ENCODE measurements at places on chromosomes 13 and 19. TPM values are rescaled to one million over a fixed set of nuclear protein-coding genes. Genes with fewer than 3 reads are reported as not detected.

- no peak for DNase-seq
These were observed 11.5 kb downstream of the FFAR2 start for GRCh38 chr19:35459414-35460082.

- DNase-seq, result no peak
These were observed 79.1 kb downstream of the ESD start for GRCh38 chr13:46717856-46718255.

DNA sequence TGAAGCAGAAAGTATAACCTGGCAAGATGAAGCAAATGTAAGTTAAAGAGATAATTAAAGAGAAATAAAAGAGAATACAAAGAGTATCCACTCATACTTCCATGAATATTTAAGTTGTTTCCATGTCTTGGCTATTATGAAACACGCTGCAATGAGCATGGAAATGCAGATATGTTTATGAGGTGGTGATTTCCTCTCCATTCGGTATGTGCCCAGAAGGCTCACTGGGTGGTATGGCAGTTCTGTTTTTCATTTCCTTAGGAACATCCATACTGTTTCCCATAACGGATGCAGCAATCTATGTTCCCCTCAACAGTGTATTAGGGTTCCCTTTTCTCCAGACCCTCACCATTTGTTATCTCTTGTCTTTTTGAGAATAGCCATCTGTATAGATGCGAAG lies 272.6 kb upstream of the SOX21 start:
- no peak for DNase-seq

GRCh38 chr13:78402708-78403400 lies 200.5 kb downstream of the POU4F1 start:
- no peak for DNase-seq

DNA sequence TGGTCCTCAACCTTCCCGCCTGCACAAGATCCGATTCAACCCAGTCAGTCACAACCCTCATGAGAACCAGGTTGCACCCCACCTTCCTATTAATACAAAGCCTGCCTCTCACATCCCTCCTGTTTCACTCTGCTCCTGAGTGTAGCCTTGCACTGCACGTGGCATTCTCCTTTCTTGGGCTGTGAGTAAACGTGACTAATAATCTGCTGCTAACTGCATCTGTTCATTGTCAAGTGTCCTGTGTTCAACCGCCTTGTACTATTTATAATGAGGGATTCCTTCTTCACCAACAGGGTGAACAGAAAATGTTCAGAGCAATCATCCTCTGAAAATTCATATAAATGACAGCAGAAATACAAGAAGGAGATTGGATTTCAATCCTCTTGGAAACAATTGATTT lies 1608.2 kb downstream of the SLITRK5 start:
- no peak for DNase-seq

- no peak for DNase-seq
These were observed 83.6 kb downstream of the KDM4B start for GRCh38 chr19:5052515-5052914.

DNA sequence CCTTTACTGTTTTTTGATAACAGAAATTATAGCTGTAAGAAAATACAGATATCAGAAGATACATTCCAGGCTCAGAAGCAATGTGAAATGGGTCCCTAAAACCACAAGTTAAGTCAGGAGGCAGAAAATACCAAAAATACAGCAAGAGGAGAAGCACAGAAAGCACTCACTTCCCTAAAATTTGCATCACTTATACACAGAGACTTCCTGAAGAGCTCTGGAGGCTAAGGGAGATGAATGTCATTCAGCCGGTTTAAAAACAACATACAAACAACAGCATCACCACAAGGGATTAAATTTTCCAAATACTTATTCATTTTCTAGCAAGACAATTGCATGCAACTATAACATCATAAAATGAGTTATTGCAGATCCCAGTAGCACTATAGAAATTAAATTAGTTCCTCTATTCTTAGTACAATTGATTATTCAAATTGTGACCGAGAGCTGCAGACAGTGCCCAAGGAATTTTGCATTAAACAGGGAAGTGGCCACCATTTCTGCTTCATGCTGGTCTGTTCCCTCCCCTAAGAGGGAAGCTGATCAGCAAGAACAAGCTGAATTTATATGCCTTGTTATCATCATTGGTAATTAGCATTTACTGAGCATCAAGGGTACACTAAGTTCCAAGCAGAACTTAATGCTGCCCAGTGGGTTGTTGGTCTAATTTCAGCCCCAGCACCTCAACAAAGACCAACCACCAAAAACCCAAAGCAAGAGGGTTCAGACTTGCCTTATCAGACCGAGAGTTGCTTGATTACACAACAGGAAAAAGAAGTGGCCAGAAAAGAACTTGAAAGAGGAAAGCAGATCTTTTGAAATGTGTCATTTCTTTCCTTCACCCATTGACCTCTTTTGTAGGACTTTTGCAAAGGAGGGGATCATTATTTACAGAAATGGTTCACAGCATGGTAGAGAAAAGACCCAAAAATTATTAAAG lies 140.7 kb downstream of the KCTD12 start:
- DNase-seq, result no peak

DNA sequence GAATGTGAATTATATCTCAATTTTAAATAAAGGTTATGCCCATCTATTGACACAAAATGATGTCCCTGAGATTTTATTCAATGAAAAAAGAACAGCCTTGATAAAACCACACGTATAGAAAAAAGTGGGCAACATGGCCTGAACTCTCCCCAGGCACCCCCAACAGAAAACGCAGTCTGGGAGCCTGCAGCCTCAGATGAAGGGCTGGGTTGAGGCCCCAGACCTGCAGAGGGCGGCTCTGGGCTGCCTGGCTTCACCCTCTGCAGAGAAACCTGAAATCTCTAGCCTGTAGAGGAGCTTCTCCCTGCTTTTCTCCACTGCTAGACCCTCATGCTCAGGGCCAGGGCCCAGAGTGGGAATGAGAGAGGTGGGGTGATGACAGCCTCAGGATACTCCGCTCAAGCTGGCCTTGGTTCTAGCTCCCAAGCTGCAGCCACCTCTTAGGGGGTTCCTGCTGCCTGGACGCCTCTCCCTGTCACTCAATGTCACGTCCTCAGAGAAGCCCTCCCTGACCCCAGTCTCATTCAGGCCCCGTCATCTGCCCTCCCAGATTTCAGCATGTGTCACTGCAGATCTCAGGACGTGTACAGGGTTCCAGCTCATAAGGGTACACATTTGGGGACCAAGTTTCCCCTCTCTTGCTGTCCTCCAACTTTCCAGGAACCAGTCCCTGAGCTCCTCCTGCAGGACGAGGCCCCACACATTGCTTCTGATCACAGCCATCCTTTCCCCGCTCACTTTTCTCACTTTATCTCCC lies 1.8 kb downstream of the MBD3 start:
- DNase-seq, result no peak

- DNase-seq, result no peak
These were observed 101.3 kb downstream of the ARHGEF7 start for GRCh38 chr13:111216166-111216960.

GRCh38 chr13:111897178-111897845 lies 169.6 kb upstream of the SOX1 start:
- DNase-seq, result no peak

- peak; percentile 2 for DNase-seq
These were observed 1096.8 kb upstream of the PCDH20 start for GRCh38 chr13:62512194-62513141.

- peak; percentile 31 for DNase-seq
These were observed 4.1 kb downstream of the IL27RA start for GRCh38 chr19:14035706-14036105.

- DNase-seq, result peak; percentile 27
These were observed 41.8 kb downstream of the IGFL3 start for GRCh38 chr19:46082728-46083050.

DNA sequence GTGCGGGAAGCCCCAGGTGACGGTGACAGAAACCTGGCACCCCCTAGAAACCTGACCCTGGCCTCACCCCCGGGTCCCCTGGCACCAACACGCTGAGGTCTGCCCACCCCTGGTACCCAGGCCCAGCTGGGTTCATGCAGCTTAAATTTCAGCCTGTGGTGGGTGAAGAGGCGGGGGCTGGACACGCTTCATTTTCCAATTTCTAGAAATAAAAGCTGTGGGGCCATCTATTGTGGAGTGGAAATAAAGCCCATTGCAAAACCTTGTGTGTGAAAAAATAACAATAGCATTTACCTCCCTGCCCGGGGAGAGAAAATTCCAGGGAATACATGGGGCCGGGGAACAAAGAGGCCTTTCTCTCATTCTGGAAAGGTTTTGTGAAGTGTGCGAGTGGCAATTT lies 7.5 kb upstream of the FUT5 start:
- no peak for DNase-seq

- no peak for DNase-seq
These were observed 342 bp upstream of the SIGLEC10 start for GRCh38 chr19:51417810-51418157.

- DNase-seq, result no peak
These were observed 228.2 kb downstream of the PCDH20 start for GRCh38 chr13:61187471-61187870.

DNA sequence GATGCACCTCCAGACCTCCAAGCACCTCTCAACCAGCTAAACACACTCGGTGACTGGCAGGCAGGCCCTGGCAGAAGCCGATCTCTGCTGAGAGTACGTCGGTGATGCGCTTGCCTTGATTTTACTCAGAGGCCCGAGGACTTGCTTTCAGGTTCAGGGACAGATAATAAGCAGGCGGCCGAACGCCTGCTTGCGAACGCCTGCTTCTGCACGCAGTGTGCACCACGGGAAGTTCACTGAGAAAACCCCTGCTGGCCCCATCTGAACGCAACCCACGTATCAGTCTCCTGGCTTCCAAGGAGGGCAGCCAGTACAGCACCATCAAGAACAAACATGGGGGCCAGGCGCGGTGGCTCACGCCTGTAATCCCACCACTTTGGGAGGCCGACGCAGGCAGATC lies 108.0 kb downstream of the STK24 start:
- DNase-seq, result no peak

GRCh38 chr19:34243876-34244578 lies 10.3 kb upstream of the GARRE1 start:
- DNase-seq, result no peak

- peak; percentile 40 for DNase-seq
These were observed 546 bp downstream of the TBC1D4 start for GRCh38 chr13:75481176-75482069.

DNA sequence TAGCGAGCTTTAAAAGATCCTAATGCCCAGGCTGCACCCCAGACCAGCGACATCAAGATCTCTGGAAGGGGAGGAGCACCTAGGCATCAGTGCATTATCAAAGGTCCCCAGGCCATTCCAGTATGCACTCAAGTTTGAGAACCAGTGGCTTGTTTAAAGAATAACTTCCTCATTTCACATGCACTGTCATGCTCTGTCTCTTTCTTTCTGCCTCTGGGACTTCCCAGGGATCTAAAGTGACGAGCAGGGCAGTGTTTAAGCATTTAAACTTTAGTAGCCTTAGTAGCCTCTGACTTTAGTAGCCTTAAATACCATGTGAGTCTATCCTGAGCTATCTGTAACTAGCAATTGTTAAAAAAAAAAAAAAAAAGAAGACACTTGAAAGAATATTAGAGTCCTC lies 8.9 kb upstream of the FARP1 start:
- no peak for DNase-seq

- no peak for DNase-seq
These were observed 42.0 kb downstream of the DCLK1 start for GRCh38 chr13:36089130-36089647.

- DNase-seq, result no peak
These were observed 1065.8 kb upstream of the SPRY2 start for GRCh38 chr13:81406639-81407292.

DNA sequence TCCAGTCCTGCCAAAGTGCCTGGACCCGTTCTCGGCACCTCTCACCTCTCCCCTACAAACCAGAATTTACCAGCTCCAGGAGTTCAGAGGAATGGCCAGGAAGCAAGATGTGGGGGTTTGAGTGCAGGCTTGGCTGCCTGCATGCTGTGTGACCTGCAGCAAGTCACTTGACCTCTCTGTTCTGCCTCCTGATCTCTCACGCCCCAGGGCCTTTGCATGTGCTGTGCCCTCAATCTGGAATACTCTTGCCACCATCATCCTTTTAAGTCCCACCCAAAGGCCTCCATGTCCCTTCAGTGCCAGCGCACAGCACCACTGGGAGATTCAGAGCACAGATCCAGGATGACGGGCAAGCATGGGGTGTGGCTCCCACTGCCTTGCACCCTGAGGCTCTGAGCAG lies 43.4 kb downstream of the MYO9B start:
- DNase-seq, result no peak

GRCh38 chr19:1105008-1105872 lies 1.4 kb downstream of the GPX4 start:
- peak; percentile 44 for DNase-seq

DNA sequence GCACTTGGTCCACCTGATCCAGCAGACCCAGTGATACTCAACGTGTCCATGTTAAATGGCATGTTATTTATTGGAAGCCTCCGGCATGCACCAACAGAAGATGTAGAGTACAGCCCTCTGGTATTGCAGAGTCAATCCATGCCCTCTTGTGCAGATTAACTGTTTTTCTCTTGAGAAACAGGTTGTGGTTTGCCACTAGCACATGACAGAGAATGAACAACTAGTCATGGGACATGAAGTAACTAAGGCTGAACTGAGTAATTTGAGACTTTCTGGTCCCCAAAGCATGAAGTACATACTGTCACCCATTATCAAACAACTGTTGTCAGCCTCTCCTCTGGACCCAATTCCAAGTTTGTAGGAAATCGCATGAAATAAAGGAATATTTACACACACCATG lies 3.2 kb downstream of the ZNF562 start:
- no peak for DNase-seq

GRCh38 chr13:30033681-30034457 lies 183.5 kb upstream of the UBL3 start:
- DNase-seq, result peak; percentile 93

GRCh38 chr19:19826875-19827274 lies 5.3 kb upstream of the ZNF506 start:
- no peak for DNase-seq

- no peak for DNase-seq
These were observed 848 bp upstream of the CEBPA start for GRCh38 chr19:33302974-33303790.

GRCh38 chr13:36157480-36157879 lies 26.3 kb upstream of the DCLK1 start:
- no peak for DNase-seq

GRCh38 chr13:30049692-30050091 lies 199.3 kb upstream of the UBL3 start:
- peak; percentile 81 for DNase-seq

The FCGBP gene
- under 0.01 TPM for total RNA-seq

The RPS19 gene
- total RNA-seq, result 2,627 TPM

The LAIR1 gene
- not detected for total RNA-seq

The DIRAS1 gene
- total RNA-seq, result 1.9 TPM

The MYO1F gene
- total RNA-seq, result 0.36 TPM

The LGALS7 gene
- total RNA-seq, result not detected

The ZGLP1 gene
- 0.88 TPM for total RNA-seq
